ENCODE measurements at places on chromosomes 11 and 22.

DNA sequence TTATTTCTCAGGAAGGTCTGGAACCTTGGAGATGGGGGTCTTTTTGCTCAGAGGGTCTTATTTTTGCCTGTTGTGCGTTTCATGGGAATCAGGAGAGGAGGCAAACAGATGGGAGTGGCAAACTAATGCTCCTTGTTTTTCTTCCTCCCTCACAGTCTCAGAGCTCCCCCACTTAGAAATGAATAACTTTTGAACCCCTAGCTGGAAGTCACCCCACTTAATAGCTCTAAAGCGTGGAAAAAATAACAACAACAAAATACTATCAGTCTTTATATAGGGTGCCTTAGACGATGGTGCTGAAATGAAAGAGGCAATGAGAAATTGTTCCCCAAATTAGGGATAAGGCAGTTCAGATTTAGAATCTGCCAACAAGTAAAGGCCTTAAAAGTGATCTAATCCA is 76.8 kb upstream of the BDNF start:
- DNase-seq, result no peak

DNA sequence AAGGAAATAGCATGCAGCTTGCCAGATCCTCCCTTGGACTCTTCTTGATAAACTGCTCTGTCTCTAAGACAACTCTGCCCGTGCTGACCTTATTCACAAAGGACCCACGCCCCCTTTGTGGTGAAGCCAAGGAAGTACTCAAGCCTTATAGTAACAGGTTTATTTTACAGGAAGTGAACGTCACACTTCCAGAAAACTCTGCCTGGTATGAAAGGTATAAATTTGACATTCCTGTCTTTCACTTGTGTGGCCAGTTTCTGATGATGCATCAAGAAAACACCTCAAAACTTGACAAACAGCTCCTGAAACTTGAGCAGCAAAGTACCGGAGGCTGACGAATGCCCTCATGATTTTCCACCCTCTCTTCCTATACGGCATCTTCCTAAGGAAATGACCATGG is 12.5 kb upstream of the PELI3 start:
- DNase-seq, result no peak

DNA sequence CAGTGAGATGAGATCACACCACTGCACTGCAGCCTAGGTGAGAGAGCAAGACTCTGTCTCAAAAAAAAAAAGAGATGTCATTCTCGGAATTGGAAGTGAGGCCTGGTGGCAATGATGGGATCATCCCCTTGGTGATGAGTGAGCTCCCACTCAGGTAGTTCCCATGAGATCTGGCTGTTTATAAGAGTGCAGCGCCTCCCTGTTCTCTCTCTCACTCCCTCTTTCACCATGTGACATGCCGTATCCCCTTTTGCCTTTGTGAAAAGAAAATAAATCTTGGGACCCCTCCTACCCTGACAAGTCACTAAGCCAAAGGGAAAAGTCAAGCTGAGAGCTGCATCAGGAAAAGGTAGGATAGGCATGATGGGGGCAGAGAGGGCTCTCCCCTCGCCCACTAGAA is 28.8 kb downstream of the ZNF70 start:
- no peak for DNase-seq

DNA sequence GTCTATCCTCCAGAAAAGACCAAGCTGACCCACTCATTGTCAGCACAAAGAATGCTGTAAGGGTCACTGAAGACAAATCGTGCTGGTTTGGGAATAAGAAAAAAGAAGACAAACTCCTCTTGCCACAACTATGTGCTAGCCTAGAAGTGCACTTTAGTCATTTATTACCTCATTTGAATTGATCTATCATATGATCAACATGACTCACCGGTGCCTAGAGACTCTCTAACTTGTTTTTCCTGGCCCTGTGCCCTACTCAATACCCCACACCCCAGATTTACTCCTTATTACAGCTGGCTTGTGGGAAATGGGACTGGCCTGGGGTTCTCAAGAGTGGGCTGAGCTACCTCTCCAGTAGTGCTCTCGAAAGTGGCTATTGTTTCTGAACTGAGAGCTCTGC is 35.9 kb upstream of the HORMAD2 start:
- DNase-seq, result peak; percentile 96

DNA sequence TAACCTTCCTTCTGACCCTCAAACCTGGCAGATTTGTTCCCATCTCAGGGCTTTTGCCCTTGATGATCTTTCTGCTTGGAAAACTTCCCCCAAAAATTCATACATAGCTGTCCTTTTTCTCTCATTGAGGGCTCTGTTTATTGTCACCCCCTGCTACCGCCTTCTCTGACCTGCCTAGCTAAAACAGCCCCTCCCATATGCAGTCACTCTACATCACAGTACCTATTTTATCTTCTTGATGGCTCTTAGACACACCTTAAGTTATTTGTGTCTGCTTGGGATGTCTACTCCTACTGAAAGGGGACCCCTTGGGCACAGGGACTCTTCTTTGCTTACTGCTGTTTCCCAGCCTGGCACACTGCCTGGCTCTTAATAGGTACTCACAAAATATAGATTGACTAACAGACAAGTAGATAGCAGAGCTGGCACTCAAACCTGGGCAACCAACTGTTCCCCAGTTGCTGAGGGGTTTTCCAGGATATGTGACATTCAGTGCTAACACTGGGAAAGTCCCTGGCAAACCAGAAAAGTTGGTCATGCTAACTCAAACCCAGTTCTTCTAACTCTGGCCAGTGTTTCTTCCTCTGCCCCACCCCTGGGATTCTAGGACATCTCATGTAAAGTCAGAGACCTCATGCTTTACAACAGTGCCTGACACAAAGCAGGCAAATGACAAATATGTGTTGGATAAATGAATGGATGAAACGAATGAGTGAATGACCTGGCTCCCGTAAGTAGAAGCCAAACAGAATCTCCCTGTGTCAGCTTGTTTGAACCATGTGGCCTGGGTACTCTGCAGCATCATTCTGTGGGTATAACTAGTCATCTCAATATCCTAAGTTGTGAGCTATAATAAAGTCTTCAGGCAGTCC is 19.8 kb upstream of the FJX1 start:
- DNase-seq, result no peak

DNA sequence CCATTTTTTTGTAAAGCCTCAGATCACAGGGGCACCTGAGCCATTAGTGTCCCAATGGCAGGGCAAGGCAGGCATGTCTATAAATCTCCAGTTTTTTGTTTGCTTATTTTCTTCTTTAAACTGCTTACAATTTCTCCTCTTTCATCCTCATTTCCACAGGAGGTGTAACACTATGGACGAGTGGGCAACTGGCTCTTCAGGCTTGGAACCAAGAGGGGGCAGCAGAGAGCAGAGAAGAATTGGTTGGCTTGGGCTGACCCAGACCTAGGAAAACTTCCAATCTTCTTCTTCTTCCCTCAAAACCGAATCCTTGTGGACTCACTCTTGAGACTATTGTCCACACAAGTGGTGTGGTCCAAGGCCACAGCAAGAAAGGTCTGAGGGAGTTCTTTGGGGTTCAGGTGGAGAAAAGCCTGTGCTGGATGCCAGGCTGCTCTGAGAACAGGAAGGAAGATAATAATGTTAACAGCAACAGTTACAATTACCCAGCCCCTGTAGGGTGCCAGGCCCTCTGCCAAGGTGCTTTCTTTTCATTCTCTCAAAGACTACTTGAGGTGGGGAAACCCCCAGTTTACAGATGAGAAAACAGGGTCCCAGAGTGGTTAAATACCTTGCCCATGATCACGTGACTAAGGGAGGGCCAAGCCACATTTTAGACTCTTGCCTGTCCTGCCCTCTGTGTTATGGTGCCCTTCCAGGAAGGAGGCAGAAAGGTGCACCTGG is 70.7 kb upstream of the E2F8 start:
- peak; percentile 71 for DNase-seq

Data from choroid plexus epithelial cell (primary cell).